Skin of body (tissue), 3 donors: ENCODE measurements at places on chromosomes 2 and 18. TPM values are rescaled to one million over a fixed set of nuclear protein-coding genes. Genes with fewer than 3 reads are reported as not detected.

Gene DTNA
- 14.1 TPM for total RNA-seq

Gene OST4
- 199 TPM for total RNA-seq

Gene TMEM37
- 1.5 TPM for total RNA-seq

- no peak for DNase-seq
Observed at GRCh38 chr2:120544522-120544921, 191.1 kb upstream of the GLI2 start.

GRCh38 chr2:121567957-121568409, 37.3 kb downstream of the RNU4ATAC start:
- DNase-seq, result peak; percentile 31

DNA sequence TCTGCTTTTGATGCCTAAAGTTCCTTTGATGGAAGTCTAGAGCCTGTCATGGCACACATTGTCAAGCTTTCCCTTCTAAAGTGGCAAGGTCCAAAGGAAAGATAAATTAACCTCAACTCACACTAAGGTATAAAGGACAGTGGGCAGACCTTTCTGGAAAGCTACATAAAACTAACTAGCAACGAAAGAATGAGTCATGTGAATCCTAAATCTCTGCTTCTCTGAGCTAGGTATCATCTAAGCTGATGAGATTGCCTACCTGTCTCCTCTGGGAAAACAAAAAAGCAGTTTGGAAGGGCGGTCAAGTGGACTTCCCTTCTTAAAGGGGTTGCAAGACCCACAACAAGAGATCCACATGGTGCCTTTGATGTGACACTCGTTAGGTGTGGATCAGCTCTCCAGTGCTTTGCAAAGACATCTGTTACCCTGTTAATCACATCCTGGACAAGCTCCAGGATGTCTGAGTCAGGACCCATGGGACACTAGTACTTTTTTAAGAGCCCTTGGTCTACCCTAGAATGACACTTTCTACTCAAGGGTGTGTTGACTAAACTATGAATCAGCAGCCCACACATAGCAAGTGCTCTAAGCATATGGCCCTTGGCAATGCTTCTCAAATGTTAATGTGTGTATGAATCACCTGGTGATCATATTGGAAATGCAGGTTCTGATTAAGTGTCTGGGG, 173.5 kb downstream of the ALK start:
- no peak for DNase-seq

DNA sequence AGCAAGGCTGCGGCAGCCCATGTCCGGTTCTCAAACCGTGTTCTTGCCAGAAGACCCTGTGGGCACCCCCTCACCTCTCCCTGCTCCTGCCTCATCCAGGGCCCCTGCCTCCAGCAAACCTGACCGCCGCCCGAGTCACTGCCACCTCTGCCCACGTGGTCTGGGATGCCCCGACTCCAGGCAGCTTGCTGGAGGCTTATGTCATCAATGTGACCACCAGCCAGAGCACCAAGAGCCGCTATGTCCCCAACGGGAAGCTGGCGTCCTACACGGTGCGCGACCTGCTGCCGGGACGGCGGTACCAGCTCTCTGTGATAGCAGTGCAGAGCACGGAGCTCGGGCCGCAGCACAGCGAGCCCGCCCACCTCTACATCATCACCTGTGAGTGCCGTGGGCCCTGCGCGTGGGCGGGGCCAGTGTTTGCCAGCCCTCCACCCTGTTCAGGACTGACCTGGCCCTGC, 32.2 kb downstream of the MTERF4 start:
- DNase-seq, result no peak

DNA sequence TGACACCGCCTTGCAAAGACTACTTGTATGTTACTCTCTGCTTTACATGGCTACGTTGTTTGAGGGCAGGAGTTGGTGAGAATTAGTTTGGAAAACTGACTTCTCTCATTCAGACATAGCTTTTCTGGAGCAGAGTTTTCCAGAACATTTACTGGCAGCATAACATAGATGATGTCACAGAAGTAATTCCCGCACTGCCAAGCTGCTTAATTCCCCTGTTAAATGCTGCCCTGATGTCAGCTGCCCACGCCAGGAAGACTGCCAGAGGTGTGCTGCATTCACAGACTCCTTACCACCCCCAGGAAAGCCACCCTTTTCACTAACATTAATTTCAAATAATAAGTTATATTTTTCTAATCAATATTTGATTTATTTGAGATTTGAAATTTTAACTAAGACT, 24.7 kb upstream of the PTPN2 start:
- DNase-seq, result no peak
